Inflammatory macrophage treated with lipopolysaccharide for 1 hour (primary cell): ENCODE measurements at places on chromosomes 13 and 19.

- no peak for DNase-seq
These were observed 10.7 kb downstream of the ZNF846 start for GRCh38 chr19:9757544-9758501.

DNA sequence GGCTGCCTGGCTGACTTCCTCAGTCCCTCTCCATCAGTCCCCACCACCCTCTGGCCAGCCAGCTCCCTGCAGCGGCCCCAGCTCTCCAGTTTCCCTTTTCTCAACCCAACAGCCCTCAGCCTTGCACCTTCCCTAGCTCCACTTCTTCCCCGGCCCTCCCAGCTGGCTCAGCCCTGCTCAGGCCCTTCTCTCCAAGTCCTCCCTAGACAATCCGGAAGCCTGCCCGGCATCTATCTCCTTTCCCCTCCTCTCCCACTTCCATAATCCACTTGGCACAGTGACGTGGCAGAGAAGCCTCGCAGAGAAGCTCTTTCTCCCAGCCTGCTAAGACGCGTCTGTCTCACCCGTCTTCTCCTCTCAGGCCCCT lies 1.1 kb downstream of the UBXN6 start:
- DNase-seq, result peak; percentile 39

GRCh38 chr13:65095161-65096082 lies 2134.7 kb downstream of the PCDH9 start:
- DNase-seq, result no peak

GRCh38 chr13:45601680-45602079 lies 13.9 kb downstream of the ERICH6B start:
- no peak for DNase-seq

DNA sequence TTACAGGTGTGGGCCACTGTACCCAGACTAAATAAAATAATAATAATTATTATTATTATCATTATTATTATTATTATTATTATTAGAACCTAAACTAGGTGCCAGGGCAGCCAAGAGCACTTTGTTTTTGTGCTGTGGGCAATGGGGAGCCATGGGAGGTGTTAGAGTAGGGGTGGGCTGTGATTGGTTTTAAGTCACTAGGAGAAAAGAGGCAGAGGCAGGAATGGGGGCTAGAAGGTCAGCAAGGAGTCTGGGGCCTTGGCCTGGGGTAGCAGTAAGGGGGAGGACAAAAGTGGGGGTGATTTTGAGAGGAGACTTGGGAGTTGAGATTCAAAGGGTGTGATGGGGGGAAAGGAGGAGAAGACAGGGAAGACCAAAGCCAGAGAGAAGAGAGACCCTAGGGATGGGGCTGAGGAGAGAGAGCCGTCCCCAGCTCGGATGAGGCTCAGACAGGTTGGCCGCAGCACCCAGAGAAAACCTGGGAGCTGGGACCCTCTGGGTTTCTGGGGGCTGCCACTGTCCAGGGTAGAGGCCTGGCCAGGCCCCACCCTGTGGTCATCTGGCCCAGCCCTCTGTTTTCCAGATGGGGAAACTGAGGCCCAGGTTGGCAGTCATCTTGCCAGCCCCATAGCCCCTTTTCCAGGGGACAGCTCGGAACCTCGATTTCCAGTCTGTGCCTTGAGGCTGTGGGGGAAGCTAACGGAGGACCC lies 17.8 kb upstream of the BTBD2 start:
- no peak for DNase-seq

DNA sequence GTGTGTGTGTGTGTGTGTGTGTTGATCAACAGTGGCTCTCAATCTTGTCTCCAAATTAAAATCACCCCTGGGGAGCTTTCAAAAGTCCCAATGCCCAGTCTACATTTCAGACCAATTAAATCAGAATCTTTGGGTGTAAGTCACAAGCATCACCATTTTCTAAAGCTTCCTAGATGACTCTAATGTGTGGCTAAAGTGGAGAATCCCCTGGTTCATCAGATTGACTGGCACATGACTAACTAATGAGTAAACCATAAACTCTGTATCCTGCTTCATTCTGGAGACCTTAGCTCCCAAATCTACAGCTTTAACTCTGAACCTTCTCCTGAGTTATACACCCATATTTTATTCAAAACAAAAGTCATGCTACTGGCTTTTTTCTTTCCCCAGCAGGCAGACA lies 131.3 kb downstream of the SUCLA2 start:
- no peak for DNase-seq

- no peak for DNase-seq
These were observed 3.6 kb downstream of the LTBP4 start for GRCh38 chr19:40604647-40605215.

DNA sequence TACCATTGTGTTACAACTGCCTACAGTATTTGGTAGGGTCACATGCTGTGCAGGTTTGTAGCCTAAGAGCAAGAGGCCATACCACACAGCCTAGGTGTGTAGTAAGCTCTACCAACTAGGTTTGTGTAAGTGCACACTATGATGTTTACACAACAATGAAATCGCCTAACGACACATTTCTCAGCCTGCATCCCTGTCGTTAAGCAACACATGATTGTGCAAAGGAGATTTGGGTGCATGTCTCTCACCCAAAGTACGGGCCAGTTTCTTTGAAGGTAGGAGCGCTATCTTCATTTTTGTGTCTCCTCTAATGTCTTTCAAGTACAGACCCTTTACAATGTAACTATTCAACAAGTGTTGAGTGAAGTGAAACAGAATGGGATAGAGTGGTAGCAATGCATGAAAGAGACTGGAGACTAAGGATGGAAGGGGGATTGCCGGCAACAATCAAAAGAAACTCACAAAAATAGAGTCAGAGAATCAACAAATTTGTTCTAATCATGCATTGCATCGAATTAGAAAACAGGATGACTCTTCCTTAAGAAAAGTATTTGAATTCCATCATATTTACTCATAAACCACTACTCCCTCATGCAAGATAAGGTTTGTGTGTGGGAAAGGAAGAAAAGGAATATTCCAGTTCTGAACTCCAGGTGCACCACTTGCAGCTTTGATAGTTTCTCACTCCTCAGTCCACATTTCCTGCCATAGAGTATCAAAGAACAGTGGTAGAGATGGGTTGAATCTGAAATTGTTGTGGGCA lies 60.2 kb upstream of the TNFRSF19 start:
- DNase-seq, result no peak

GRCh38 chr19:51660975-51661600 lies 14.5 kb upstream of the SIGLEC14 start:
- DNase-seq, result peak; percentile 70

GRCh38 chr19:54434112-54434872 lies 14.7 kb upstream of the LENG8 start:
- no peak for DNase-seq

- no peak for DNase-seq
These were observed 20.9 kb downstream of the ZNF536 start for GRCh38 chr19:30393046-30393445.
